ENCODE measurements at places on chromosomes 16 and 17.

DNA sequence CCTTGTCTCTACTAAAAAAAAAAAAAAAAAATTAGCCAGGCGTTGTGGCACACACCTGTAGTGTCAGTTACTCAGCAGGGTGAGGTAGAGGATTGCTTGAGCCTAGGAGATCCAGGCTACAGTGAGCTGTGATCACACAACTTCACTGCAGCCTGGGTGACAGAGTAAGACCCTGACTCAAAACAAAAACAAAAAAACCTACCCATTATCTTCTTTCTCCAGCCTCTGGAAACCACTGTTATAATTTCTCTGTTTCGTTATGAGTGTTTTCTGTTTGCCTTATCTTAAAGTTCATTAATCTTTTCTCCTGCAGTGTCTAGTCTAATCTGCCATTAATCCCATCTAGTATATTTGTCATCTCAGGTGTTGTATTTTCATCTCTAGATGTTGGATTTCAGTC, 18.6 kb upstream of the CLTC start:
- H3K27me3 ChIP-seq: no peaks in the 10 kb centered on the region
- H3K27ac ChIP-seq: no peak overlapping the region
- DNase-seq: no peak

- H3K4me3 ChIP-seq: no peak overlapping the region
- H3K4me1 ChIP-seq: no peaks in the 10 kb centered on the region
- H3K27ac ChIP-seq: no peak overlapping the region
These were observed 23.3 kb upstream of the NGFR start for GRCh38 chr17:49471769-49472168.

GRCh38 chr16:85709766-85710585, 21.2 kb upstream of the GINS2 start:
- H3K27me3 ChIP-seq: no peaks in the 10 kb centered on the region
- H3K4me3 ChIP-seq: no peak overlapping the region
- no peak for DNase-seq
- no peak overlapping the region for H3K27ac ChIP-seq
- no peaks in the 10 kb centered on the region for H3K4me1 ChIP-seq

DNA sequence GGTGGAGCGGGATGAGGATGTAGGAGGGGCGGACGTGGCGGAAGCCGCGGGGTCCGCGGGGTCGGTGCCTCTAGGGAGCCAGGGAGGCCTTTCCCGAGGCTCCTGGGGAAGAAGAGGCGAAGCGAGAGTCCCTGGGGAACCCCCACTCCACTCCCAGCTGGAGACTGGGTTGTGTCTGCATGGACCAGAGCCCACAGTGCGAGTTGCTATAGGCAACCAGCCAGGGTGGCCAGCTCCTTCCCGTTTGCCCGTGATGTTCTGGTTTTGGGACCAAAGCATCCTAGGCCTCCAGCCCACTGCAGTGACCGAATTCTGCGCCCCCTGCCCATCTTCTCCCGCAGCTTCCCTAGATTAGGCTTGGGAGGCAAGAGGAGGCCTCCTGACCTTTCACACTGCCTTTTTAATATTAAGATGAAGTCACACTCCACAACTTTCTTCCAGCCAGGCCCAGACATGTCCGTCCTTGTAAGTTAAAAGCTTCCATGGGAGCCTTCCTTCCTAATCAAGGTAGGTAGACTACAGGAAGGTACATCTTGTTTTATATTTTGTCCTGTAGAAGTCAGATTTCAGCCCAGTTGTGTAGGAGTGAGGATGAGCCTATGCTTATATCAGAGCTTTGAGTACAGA, 469 bp downstream of the AMZ2 start:
- no peak for DNase-seq
- peak overlapping the region; percentile 91 for H3K4me3 ChIP-seq
- H3K27ac ChIP-seq: peak overlapping the region; percentile 98
- H3K4me1 ChIP-seq: peaks cover 31% of the 10 kb centered on the region

DNA sequence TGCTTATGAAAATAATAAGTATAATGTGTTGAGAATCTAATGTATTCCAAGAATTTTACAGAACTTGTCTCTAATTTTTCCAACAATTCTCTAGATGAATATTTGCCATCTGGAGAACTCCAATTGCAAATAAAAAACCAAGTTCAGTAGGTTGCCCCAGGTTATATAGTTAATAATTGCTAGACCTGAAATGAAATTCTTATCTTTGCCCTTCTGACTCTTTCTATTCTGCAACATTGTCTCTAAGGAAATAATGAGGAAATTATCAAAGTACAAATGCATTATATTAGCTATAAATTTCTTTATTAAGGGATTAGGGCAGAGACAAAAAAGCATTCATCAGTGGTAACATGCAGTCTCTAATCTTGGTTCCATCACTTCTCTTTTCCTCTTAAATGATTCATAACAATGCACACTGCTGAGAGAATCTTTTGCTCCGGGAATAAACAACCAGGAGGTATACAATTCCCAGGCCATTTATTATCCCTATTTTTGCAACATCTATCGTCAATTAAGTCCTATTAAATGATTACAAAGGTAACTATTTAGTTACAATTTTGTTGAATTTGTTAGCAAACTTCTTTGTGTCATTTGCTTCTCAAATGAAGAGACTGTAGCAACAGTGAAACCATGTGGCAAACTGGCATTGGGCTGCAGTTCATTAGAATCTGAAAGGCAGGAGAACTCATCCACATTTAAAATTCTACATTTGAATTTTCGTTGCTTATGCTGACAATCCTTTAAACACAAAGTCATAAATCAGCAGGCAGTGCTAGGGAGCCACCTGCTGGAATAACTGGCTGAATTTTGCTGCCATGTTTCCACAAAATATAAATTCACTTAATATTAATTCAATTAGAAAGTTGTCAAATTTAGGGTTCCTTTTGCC, 349.6 kb downstream of the KIF2B start:
- H3K36me3 ChIP-seq: no peaks in the 10 kb centered on the region
- no peak for DNase-seq
- no peaks in the 10 kb centered on the region for H3K27me3 ChIP-seq
- H3K4me3 ChIP-seq: no peak overlapping the region
- H3K4me1 ChIP-seq: no peaks in the 10 kb centered on the region

GRCh38 chr17:82041144-82041814, 3.8 kb upstream of the DCXR start:
- peaks cover 9% of the 10 kb centered on the region for H3K4me1 ChIP-seq
- no peak for DNase-seq
- no peak overlapping the region for H3K4me3 ChIP-seq
- H3K27ac ChIP-seq: no peak overlapping the region
- peaks cover 2% of the 10 kb centered on the region for H3K36me3 ChIP-seq

DNA sequence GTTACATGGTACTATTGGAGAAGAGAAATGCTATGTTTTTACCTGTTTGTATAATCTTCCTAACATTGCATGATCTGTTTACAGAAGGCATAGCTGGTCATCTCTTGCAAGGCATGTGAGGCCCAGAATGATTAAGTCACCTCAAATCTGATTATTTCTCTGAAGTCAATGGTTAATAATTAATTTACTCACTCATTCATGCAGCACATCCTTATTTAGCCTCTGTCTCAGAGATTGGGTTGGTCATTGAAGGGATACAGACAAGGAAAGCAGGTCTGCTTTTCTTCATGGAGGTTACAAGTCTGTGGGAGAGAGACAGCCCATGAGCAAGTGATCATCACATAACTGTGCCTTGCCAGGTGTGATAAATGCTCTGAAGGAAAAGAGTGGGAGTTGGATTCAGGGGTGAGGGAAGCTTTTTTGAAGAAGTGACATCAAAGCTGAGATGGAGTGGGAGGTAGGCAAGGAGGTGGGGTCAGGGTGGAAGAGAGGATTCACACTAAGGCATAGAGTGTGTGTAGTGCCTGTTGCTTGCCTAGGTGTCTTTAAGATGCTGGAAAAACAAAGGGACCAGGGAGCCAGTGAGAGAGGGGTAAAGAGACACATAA, 16.3 kb upstream of the RBFOX1 start:
- no peak overlapping the region for H3K4me3 ChIP-seq
- DNase-seq: no peak
- no peak overlapping the region for H3K27ac ChIP-seq
- H3K27me3 ChIP-seq: no peaks in the 10 kb centered on the region
- H3K36me3 ChIP-seq: no peaks in the 10 kb centered on the region

- no peak for DNase-seq
- no peaks in the 10 kb centered on the region for H3K36me3 ChIP-seq
- H3K4me3 ChIP-seq: no peak overlapping the region
- no peak overlapping the region for H3K27ac ChIP-seq
- no peaks in the 10 kb centered on the region for H3K4me1 ChIP-seq
These were observed 107.1 kb upstream of the KCNJ16 start for GRCh38 chr17:69967910-69968411.

- peak overlapping the region; percentile 63 for H3K4me3 ChIP-seq
- no peak for DNase-seq
- peaks cover 5% of the 10 kb centered on the region for H3K36me3 ChIP-seq
- H3K27ac ChIP-seq: no peak overlapping the region
- peaks cover 12% of the 10 kb centered on the region for H3K4me1 ChIP-seq
These were observed 615 bp downstream of the NHERF2 start for GRCh38 chr16:2027024-2028010.

DNA sequence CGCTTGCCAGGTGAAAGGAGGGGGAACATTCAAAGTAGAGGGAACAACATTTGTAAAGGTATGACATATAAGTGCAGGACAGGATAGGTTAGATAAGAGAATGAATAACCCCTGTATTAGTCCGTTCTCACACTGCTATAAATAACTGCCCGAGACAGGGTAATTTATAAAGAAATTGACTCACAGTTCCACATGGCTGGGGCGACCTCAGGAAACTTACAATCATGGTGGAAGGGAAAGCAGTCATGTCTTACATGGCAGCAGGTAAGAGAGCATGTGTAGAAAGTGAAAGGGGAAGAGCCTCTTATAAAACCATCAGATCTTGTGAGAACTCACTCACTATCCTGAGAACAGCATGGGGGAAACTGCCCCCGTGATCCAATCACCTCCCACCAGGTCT, 223.8 kb downstream of the SOX9 start:
- H3K27me3 ChIP-seq: no peaks in the 10 kb centered on the region
- no peaks in the 10 kb centered on the region for H3K4me1 ChIP-seq
- H3K4me3 ChIP-seq: no peak overlapping the region
- peaks cover 2% of the 10 kb centered on the region for H3K36me3 ChIP-seq

DNA sequence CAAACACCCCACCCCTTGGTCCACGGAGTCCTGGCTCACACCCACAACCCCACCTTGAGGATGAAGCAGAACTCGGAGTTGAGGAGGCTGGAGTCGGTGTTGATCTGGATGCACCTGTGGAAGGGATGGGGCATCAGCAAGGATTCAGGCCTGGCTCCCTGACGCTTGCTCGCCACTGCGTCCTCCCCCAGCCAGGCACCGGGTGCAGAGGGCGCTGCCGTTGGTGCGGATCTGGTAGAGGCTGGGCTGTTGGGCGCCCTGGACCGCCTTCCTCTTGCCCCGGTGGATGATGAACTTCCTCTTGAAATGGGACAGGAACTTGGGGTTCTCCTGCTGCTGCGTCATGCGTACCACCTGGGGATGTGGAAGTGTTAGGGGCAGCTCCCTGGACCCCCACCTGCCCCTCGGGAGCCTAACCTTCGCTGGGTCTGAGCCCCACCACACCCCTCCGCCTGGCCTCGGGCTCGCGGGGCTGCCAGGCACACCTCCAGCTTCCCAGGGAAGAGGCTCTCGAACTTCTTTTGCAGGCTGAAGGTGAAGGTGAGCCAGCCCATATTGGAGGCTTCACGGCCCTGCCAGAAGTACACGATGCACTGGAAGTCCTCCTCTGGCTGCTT, 12.3 kb downstream of the FLII start:
- H3K4me1 ChIP-seq: peaks cover 7% of the 10 kb centered on the region
- H3K36me3 ChIP-seq: peaks cover 36% of the 10 kb centered on the region
- H3K4me3 ChIP-seq: no peak overlapping the region

DNA sequence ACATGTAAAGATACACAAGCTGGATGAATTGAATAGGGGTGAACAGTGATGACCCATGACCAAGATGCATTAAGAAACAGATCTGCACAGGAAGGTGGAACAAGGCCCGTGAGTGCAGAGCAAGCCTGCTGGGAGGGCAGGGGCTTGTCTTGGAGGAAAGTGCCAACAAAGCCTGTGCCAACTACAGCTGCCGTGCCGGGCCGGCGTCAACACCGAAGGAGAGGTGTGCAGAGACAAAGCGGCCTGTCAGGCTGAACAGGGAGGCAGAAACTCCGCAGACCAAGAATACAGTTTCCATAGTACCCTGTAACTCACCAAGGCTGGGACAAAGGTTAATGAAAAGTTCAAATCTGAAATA, 46.7 kb downstream of the ANKRD11 start:
- H3K4me3 ChIP-seq: peak overlapping the region; percentile 55
- H3K36me3 ChIP-seq: peaks cover 29% of the 10 kb centered on the region
- H3K27ac ChIP-seq: peak overlapping the region; percentile 36

DNA sequence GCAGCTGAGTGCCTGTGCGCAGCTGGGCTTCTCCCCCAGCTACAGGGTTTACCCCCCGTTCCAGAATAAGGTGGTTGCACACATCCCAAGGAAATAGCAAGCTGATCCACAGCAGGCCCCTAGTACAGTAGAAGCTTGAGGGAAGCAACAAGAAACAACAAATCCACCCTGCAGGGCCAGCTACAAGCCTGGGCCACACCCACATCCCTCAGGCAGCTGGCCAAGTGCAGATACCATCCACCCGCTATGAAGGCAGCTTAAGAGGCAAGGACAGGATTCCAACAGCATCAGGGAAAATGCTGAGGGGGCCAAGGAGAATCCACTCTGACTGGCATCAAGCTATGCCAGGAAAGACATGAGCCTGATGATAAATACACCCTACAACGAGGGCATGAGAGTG, 66.9 kb upstream of the RCVRN start:
- H3K4me1 ChIP-seq: peaks cover 10% of the 10 kb centered on the region
- no peak overlapping the region for H3K4me3 ChIP-seq
- no peak for DNase-seq
- H3K36me3 ChIP-seq: no peaks in the 10 kb centered on the region

All from central memory CD8-positive, alpha-beta T cell (primary cell).